ENCODE measurements at places on chromosomes 2 and 18.

DNA sequence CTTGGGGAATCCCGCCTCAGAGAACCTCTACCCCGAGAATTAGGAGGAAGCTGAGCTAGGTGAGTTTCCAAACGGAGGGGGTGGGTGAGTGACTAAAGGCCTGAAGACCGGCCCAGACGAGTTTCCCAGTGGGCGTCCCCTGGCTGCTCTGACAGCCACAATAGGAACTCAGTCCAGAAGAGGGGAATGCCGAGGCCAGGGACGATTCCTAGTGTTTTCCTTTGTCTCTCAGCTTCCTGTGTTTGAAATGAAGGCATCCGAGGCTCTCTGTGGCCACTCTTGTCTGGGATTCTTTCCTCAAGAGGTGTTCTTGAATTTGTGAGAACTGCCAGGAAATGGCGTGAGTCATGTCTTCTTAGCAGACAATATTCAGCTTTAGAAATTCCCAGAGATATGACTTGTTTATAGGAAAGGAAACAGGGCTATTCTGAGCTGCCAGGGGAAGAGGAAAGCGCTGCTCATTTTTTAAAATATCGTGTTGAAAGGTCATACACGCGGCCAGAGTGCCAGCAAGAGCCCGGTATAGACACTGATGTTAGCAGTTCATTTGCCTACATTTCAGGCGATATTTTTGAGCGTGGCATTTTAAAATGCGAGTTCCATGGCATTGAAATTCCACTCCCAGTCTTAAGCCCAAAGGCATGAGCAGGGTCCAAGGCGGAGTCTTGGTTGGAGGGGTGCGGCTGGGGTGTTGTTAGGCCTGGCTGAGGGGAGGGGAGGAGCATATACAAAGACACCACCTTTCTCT lies 169.1 kb upstream of the KLF7 start:
- DNase-seq = peak; percentile 45

- no peak for DNase-seq
Observed at GRCh38 chr18:56189615-56190014, 448.8 kb downstream of the TXNL1 start.

- no peak for DNase-seq
Observed at GRCh38 chr2:186532891-186533290, 46.8 kb downstream of the ZC3H15 start.

DNA sequence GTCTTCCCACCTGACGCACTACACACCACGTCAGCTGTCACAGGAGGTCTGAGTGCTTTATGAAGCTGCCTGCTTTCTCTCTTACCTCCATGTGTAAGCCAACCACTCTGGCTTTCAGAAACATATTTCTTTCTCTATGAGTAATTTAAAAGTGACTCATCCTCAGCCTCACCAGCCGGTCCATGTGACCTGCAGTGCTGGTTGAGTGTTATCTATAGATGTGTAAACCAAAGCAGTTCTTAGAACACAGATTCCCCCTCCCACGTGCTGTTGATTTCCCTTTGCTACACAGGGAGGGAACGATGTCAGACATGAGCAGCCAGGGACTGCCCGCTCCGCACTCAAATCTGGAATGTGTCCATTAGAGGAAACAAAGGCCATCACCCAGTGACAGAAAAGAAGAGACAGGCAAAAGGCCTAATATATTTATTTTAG lies 157.8 kb downstream of the BCL2 start:
- DNase-seq = peak; percentile 64

- no peak for DNase-seq
Observed at GRCh38 chr18:9809697-9810096, 76.1 kb upstream of the TXNDC2 start.

DNA sequence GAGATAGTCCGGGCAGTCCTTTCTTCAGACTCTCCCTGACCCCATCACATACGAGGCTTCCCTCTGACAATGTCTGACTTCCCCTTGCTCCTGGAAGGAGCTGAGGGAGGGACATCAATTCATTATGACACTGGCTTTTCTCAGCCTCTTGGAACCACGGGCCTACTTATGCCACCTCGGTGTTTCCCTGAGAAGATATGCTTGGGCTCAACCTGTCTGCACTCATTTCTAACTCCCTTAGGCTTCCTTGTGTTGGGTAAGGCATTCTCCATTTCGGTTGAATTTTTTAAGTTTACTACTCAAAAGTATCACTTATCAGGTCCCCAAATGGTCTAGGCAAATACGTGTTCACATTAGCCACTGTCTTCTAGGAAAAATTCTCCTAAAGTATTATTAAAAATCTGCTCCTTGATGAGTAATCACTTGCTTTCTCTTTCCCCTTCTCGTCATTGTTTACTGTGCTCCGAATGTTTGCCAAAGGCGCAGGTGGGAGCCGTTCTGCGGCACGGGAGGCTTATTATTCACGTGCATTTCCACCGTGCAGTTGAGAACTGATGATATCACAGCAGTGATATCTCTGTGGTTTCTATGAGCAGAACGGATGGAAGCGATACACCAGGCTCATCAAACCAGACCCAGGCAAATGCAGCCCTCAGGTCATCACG lies 33.1 kb downstream of the ARL4C start:
- DNase-seq = no peak

DNA sequence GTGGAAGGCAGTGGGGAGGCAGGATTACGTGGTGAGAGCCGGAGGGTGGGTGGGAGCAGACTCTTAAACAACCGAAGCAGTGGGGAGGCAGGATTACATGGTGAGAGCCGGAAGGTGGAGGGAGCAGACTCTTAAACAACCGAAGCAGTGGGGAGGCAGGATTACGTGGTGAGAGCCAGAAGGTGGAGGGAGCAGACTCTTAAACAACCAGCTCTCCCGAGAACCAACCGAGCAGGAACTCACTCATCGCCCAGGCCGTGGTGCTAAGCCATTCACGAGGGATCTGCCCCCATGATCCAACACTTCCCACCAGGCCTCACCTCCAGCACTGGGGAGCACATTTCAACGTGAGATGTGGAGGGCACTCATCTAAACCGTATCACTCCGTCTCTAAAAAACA lies 87.7 kb downstream of the RTP5 start:
- no peak for DNase-seq

- no peak for DNase-seq
Observed at GRCh38 chr2:30394096-30394495, 53.0 kb upstream of the LCLAT1 start.

DNA sequence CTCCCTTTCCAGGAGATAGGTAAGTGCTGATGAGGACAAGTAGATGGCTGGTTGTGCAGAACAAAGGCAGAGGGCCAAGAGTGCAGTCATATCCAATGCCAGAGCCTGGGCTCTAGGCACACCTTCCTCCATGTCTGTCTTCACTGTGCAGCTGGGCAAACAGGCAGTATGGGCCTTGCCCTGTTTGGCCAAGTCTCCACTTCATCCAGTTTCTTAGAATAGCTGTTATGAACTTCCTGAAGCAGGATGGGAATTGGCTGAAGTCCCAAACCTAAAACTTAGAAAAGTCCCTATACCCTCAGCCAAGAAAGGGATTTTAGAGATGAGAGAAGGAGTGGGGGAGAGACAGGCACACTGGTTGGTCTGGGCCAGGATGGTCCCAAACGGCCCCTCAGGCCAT lies 37.5 kb upstream of the CYP26B1 start:
- DNase-seq = no peak

- no peak for DNase-seq
Observed at GRCh38 chr18:57831597-57832377, 28.7 kb upstream of the ATP8B1 start.

Data from H54 (cell line).